ENCODE measurements at places on chromosomes 6 and 20.

GRCh38 chr20:37253087-37253486, 8.5 kb downstream of the GHRH start:
- DNase-seq, result no peak

- no peak for DNase-seq
Observed at GRCh38 chr20:33119725-33120720, 40.6 kb downstream of the BPIFB4 start.

DNA sequence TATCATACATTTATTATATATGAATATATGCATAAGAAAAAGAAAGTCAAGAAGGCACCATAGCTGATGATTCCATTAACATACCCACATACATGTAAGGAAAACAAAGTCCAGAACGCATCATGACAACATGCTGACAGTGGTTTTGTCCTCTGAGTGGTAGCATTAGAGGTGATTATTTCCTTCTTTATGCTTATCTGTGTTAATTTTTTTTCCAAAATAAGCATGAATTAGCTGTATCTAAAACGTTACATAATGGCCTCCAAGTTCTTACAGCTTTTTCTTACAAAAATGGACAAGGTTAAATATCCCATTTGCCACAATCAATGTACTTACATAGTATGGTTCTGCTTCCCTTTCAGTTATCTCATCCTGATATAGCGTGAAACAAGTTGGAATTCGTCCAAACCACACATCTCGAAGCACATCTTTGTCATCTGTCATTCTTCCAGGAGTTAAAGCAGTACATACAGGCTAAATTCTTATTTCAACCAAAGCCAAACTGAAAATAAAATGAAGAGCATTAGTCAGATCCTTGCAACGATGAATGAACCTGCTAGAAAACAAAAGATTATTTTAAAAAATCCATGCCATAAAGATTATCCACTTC, 9.7 kb downstream of the ATG5 start:
- no peak for DNase-seq

GRCh38 chr20:10463622-10464021, 28.5 kb downstream of the SLX4IP start:
- DNase-seq, result no peak

GRCh38 chr20:36932476-36933426, 18.8 kb downstream of the SAMHD1 start:
- DNase-seq, result no peak

GRCh38 chr6:44995486-44996132, 332.5 kb upstream of the RUNX2 start:
- DNase-seq, result no peak

DNA sequence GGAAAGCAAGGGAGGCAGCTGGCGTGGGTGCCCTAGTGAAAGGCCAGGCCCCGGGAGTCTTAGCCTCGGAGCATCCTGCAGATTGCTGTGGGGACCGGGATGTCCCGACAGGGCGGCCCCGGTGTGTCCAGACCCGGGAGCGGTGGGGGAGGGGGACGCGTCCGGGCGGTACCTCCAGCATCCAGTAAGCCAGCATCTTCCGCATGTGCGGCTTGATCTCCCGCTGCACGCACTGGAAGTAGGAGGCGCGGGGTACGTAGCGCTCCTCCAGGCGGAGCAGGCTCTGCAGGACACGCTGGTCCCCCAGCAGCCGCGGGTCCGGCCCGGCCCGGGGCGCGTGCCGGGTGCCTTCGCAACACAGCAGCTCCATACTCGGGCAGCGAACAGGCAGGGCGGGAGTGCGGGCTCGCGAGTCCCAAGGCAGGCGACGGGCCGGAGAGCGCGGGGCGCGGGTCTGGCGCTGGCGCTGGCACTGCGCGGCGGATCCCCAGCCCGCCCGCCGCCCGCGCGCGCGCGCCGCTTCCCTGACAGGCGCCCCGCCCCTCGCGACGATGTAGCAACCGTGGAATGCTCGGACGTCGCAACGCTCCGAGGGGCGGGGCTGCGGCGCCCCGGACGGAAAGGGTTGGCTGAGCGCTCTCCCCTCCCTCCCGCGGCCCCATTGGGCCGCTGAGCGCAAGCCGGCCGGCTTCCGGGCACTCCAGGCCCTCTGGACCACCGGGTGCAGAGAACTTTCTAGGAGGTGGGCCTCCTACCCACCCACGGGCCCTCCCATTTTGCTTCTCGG, at the start of gene CCND3:
Gene CCND3, minus strand, starts transcription at position 529 of the 787 bp plus-strand sequence. Its CDS starts 159 bp downstream, at position 370.
- peak; percentile 88 for DNase-seq

GRCh38 chr6:73695619-73696421, at the start of gene CD109:
TSS of gene CD109 (plus strand) at chr6:73696203. CDS start at chr6:73696216, 13 bp downstream.
- peak; percentile 66 for DNase-seq

DNA sequence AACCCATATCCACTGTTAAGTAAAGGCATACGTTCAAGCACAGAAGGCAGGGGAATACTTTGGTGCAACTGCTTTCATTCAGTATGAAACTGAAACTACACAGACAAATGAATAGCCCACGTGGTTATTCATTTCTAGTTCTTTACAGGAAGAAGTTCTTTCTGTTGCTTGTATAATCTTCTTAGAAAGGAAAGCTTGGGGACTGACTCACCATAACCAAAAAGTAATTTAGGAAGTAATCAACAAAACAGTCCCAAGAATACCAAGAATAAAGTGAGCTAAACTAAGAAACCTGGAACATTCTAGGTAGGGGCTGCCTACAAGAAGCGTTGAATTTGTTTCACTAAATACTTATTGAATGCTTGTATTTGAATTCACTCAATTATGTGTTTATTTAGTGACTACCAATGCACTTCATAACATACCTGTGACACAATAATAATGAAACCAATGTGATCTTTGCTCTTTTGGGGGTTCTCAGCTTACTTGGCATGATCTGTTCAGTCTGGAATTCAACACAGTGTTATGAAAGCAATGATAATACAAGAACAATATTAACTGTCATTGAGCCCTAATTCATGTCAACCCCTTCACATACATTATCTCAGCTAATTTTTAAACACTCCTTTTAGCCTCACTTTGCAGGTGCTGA, 25.1 kb upstream of the KIAA0408 start:
- no peak for DNase-seq

DNA sequence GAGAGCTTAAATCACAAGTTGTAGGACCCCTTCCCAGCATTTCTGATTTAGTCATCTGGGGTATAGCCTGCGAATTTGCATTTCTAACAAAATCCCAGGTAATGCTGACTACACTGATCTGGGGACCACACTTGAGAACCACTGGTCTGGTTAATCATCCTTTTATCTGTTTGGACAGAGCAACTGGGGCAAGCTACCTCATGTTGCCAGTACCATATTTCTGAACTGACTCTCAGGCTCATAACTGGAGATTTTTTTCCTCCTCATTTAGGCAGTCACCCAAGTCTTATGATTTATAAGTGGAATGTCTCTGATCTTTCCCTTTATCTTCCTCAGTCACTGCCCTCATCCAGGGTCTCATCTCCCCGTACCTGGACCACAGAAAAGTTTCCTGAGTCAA, 12.0 kb upstream of the GTF3C6 start:
- DNase-seq, result no peak

DNA sequence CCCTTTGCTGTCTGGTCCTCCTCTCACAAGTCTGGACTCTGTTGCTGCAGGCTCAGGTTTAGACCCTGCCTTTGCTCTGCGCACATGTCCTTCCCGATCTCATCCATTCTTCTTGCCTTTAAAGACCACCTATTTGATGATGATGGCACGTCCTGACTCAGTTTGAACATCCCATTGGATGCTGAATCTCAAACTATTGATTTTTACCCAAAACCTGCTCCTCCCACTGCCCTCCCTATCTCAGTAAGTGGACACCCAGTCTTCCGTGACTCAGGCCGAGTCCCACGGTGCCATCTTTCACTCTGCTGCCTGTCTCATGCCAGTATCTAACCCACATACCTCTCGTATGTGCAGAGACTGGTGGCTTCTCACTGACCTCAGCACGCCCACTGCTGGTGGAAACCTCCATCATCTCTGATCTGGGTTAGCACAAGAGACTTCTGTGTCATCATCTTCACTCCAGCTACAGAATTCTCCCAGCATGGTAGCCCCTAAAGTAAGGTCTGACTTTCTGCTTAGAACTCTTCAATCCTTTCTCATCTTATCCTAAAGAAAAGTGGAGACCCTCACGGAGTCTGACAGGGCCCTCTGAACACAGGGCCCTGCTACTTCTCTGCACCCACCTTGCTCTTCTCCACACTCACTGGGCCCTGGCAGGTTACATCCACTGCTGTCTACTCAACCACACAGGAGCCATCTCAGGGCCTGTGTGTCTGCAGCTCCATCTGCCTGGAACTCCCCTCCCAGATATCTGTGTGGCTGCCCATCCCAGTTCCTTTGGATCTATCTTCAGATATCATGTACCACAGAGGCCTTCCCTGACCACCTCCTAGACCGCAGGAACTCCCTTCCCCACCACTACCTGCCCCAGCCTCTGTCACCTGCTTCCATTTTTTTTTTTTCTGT, 387.1 kb upstream of the AGPAT4 start:
- DNase-seq, result no peak

DNA sequence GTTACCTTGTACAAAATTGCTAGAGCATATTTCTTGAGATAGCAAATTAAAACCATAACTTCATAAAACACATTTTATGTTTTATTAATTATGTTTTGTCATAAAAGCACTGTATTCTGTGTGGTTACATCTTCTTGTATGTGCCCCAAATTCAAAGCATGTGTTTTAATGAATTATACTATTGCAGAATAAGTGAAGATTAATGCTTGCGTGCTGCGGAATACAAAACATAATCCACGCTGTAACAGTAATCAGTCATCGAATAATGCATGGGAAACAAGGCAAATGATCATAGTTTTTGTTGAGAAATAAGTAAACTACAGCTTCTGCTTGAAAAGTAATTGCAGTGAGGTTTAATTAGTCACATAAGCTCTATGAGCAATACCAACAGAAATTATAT, 459.2 kb upstream of the SOX4 start:
- DNase-seq, result no peak

GRCh38 chr6:154509421-154510143, 903 bp downstream of the CNKSR3 start:
- DNase-seq, result no peak

GRCh38 chr6:33652002-33652401, 30.9 kb downstream of the ITPR3 start:
- DNase-seq, result no peak
